ENCODE measurements at places on chromosomes 4 and X.
A peak's percentile ranks its signal among the peaks of the same experiment; 100 is the strongest.

DNA sequence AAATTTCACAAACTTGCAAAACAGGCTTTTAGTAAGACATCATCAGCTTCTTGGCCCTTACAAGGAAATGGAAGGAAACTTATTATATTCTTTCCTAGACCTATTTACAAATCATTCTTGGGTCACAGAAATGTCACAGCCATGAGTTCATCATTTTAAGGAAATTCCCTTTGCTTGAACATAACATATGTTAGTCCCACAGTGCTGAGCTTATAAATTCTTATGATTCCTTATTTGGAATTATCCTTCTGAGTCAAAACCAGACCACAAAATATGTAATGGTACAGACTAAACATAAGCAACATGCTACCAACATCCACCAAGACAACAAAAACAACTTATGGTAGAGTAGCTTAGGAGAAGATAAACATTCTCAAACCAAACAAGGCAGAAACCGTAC lies 236.9 kb upstream of the CTSO start:
- no peak for DNase-seq

- no peak for DNase-seq
Measured at GRCh38 chr4:124641715-124642381, 70.7 kb downstream of the ANKRD50 start.

DNA sequence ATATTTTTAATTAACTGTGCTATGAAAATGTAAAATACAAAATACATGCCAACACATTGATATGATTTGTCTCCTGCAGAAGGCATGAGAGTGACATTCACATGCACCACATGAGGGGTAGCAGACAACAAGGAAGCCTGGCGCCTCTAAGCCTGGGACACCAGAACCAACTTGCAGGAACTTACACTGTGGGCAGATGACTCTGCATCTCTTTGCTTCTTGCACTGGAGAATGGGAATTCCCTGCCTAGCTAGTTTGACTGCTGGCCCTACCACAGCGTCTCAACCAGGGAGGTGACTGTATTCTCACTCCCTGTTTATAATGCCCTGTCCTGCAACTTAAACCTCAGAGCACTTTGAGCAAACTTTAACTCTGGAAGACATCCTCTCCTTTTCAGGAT lies 40.5 kb downstream of the PAGE2 start:
- no peak for DNase-seq

- no peak for DNase-seq
Measured at GRCh38 chr4:79676705-79677104, 268.7 kb upstream of the GK2 start.

- peak; percentile 86 for DNase-seq
Measured at GRCh38 chr4:88158038-88158488, 376 bp downstream of the ABCG2 start.
